Cerebellum (tissue), 4 donors: ENCODE measurements at places on chromosomes 2 and 18. TPM values are rescaled to one million over a fixed set of nuclear protein-coding genes. Genes with fewer than 3 reads are reported as not detected.

MRPL53 gene
- 12.3 TPM for total RNA-seq

SLC14A1 gene
- total RNA-seq: 3.7 TPM

OR6B2 gene
- not detected for total RNA-seq

ZAP70 gene
- 0.45 TPM for total RNA-seq

GLI2 gene
- total RNA-seq: 8.9 TPM

SP140L gene
- 1.3 TPM for total RNA-seq

CPSF3 gene
- total RNA-seq: 36.1 TPM

MYL12A gene
- 54.7 TPM for total RNA-seq

SERPINB13 gene
- not detected for total RNA-seq

NYAP2 gene
- 21.1 TPM for total RNA-seq

RAD51AP2 gene
- 0.54 TPM for total RNA-seq

MBP gene
- total RNA-seq: 22.5 TPM

CARF gene
- 21.7 TPM for total RNA-seq

WNT6 gene
- not detected for total RNA-seq

LIMS2 gene
- 3.3 TPM for total RNA-seq

M1AP gene
- total RNA-seq: 0.36 TPM

HOXD12 gene
- not detected for total RNA-seq

GPC1 gene
- 70.1 TPM for total RNA-seq

CAVIN2 gene
- total RNA-seq: 10.5 TPM

CAPN13 gene
- total RNA-seq: 0.36 TPM

HS6ST1 gene
- 39.7 TPM for total RNA-seq

TMEM37 gene
- total RNA-seq: 0.54 TPM

RAX gene
- total RNA-seq: 2.0 TPM

HMSD gene
- not detected for total RNA-seq

CD207 gene
- total RNA-seq: not detected

COA5 gene
- total RNA-seq: 45.7 TPM

CFAP221 gene
- 5.6 TPM for total RNA-seq

UGT1A5 gene
- total RNA-seq: not detected
